Iris pigment epithelial cell (primary cell): ENCODE measurements at places on chromosomes 3 and 15.
A peak's percentile ranks its signal among the peaks of the same experiment; 100 is the strongest.

DNA sequence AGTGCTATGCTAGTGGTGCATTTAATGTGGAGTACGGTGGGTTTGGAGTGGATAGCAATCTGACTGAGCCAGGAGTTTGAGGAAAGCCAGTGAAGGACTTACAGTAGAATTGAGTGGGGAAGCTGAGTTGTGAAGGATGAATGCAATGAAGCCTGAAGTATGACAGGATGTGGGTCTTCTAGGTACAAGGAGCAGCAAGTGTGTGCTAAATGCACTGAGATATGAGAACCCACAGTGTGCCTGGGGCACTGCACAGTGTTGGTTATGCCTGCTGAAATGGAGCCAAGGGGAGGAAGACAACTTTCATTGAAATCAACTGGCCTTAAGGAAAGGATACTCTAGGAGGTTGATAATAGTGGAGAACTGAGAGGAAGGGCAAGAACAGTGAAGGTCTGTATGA is 105.5 kb upstream of the MRPL3 start:
- DNase-seq, result no peak

DNA sequence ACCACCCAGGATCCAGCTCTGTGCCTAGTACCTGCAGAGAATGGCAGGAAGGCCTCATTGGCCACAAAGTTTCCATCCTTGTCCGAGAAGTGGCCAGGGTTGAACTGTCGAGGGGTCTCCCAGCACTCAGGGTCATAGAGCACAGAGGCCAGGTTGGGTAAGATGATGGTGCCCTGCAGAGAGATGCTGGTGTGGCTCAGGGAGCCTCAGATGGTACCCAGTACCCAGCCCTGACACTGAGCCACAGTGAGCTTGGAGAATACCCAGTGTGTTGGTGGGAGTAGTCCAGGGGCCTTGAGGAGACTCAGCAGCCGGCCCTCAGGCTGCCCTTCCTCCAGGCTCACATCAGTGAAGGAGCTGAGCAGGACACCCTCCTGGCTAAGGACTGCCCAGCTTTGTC is 11.5 kb upstream of the PARL start:
- DNase-seq, result no peak

GRCh38 chr3:66480666-66481065 is 20.2 kb downstream of the LRIG1 start:
- peak; percentile 29 for DNase-seq

DNA sequence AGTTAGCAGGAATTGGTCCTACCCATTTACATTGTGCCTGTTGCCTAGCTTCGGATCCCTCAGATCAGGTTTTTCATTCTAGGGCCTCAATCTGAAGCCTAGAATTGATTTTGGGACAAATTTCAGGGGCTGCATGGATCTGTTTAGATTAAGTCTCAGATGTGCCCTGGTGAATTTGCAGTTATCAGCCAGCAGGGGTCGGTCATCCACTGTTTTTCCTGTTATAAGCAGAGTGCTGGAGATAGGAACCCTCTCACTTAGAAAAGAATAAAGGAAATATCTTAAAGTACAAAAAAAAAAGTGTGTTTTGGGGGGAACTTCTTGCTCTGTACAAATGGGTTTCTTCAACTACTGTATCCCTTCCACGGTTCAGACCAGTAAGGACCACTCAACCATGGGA is 212.5 kb downstream of the BCHE start:
- DNase-seq, result peak; percentile 49

GRCh38 chr15:63374686-63375520 is 6.7 kb downstream of the CA12 start:
- DNase-seq, result peak; percentile 81
